Stimulated activated CD8-positive, alpha-beta memory T cell treated with anti-CD3 and anti-CD28 coated beads, Interleukin-2, amount 100 ng/mL, for 1 hour (primary cell): ENCODE measurements at places on chromosomes 5 and 9.

DNA sequence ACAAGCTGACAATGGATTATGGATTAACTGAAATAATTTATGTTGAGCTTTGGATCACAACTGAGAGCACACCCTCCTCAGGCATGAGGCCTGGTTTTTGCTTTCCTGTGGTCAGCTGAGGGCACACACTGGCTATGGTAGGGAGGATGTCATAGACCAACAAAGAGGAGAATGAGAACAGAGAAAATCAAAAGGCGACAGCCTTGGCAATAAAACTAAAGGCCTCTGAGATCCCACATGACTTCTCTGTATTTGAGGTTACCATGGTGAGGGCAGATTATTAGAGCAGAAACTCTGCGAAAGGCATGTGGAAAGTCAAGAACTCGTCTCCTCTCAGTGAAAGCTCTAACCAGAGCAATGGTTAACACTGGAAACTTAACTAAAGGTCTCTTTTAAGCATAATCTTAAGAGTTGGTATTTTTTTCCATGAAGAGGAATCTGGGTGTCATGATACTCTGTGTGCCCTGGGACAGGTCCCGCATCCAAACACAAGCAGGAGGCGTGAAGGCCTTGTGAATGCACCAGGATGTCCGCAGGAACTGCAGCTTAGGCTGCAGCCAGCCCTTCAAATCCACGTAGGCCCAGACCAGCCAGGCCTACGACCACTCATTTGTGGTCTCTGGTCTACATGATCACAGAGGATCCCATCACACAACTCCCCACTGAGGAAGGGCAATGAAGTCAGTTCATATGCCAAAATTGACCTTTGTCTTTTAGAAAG lies 12.4 kb upstream of the MEIKIN start:
- no peak for DNase-seq

GRCh38 chr9:7523426-7524043 lies 276.0 kb downstream of the DMAC1 start:
- DNase-seq = no peak

GRCh38 chr5:79171635-79172245 lies 60.1 kb downstream of the BHMT start:
- no peak for DNase-seq

DNA sequence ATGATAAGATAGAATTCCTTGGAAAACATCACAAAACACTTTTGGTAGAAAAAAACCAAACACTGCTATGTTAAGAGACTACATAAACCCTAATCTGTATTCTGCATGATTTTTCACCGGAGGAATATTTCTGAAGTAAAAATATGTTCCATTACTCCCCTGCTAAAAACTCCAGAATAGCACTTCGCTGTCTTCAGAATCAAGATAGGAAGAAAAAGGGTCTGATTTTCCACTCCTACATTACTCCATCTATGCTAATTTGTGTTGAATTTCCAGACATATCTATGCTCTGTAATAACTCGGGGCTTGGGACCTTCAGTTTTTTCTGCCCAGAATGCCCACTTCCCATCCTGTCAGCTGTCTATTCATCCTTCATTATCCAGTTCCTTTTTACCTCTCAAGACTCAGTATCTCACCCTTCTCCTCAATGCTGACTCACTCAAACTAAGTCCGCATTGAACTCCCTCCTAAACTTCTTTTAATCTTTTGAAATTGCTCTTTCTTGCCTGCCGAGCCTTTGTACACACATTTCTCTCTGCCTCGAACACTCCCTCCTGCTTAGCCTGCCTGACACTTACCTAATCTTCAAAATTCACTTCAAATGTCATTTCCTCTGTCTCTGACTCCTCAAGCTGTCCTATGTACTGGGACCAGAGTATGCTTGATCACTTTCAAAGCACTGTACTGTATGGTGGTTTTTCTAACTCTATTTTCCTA lies 171.0 kb downstream of the ARRDC3 start:
- DNase-seq = no peak
